Cardiac septum (tissue), 1 donor: ENCODE measurements at places on chromosomes 2 and 18.

DNA sequence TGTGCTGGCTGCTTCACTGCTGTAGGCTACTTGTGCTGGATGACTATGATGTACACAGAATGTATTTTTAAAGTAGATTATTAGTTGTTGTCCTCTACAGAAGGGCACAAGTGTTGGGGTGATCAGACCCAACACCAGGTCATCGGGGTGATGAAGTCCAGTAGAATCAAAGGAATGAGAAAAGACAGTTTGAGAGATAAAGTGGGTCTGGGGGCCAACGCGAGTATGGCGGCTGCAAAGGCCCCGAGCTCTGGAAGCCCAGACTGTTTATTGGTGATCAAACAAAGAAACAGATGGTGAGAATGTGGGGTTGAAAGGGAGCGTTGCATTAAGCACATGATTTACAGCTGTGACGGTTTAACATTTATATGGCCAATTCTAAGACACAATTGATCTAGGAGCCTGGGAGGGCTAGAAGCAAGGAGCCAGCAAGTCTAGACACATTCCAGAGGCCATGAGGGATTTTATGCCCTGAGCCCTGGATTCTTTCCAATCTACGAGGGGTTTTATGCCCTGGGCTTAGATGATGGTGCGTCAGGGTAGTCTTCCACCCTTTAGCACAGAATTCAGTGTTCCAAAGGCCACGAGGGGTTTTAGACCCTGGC, 153.5 kb downstream of the AGPS start:
- no peak for DNase-seq

GRCh38 chr18:8705961-8706790, 820 bp downstream of the MTCL1 start:
- DNase-seq, result no peak

DNA sequence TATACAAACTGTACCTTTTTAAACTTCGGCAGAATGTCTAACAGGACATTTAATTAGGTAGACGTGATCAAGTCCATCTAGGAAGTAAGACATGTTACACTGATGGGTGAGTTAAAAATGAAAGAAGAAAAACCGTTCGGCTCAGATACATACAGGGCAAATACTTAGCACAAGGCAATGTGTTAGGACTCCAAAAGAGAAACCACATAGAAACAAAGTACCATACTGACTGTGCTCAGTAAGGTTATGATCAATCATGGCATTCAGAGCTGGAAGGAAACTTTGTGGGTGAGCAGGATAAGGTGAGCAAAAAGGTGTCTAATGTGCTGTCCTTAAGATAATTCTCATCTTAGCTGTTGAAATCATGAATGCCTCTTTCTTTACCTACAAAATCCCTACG, 211.9 kb downstream of the STK39 start:
- DNase-seq, result no peak

GRCh38 chr2:22855761-22856184, 529.2 kb upstream of the KLHL29 start:
- DNase-seq, result no peak

GRCh38 chr2:105546628-105546974, 147.8 kb upstream of the FHL2 start:
- DNase-seq, result no peak

DNA sequence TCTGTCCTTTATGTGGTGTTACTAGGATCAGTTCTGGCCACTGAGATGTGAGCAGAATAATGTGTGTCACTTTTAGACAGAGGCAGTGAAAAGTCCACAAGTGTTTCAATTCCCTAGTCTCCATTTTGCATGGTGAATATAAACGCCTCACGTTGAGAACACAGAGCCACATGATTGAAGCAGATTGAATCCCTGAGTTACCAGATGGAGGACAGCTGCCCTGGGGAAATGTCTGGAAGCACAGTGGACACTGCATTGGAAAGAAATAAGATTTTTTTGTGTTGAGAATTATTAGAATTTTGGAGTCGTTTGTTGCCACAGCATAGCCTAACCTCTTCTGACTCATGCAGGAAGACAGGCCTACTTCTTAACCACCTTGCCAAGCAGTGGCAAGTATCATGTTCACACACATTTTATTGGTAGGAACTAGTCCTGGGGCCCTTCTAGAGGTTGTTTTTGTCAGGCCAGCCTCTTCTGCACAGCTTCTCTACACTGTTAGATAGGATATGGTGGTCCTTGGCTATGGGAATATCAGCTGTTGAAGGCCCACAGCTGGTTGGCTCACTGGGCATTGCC, 188.6 kb downstream of the TMEM182 start:
- no peak for DNase-seq

DNA sequence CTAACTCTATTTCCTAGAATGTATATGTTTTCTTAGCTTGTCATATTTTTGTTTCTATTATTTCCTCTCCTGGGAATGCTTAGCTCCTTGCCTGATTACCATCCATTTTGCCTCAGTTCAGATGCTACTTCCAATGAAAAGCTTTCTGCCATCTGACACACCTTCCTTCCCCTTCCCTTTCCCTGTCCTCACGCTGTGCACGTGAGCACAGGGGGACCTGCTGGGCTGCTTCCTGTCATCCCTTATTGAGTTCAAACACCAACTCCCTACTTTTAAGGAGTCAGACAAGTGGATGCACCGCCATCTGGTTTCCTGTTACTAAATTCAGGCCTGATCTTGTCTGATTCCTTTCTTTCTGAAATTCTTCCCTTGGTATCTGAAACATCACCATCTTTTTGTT, 2.4 kb upstream of the INO80C start:
- no peak for DNase-seq

DNA sequence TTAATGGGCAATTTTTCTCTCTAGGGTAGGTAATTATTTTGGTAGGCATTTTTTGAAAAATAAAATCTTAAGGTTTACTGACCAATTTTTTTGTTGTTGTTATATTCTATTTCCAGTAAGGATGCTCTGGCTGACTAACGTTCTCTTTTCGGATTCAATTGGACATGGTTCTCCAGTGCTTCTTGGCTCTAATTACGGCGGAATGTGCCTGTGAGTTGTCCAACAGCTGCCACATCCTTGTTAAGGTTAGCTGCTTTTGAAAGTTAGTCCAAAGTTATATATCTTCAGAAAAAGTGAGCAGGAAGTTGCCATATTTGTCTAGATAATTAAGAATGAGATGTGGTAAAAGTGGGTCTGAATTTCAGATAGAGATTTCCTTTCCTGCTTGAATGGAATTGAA, 45.8 kb upstream of the SMIM21 start:
- DNase-seq, result no peak

- DNase-seq, result peak; percentile 62
Observed at GRCh38 chr2:120632796-120633646, 102.6 kb upstream of the GLI2 start.

DNA sequence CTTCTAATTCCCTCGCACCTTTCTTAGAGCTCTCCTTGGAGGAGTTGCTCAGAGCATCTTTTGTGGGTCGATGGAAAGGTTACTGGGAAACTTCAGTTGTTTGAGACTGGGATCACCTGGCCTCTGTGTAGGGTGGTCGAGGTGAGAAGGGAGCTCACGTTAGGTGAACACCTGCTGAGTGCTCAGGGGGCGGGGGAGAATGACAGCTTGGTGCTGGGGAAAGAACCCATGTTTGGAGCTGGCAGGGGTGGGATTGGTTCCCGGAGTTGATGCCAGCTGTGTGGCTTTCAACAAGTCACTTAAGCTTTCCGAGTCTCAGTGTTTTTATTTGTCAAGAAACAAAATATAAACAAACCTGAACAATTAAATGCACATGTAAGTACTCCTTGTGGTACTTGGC, 122.3 kb downstream of the GLI2 start:
- DNase-seq, result peak; percentile 68

DNA sequence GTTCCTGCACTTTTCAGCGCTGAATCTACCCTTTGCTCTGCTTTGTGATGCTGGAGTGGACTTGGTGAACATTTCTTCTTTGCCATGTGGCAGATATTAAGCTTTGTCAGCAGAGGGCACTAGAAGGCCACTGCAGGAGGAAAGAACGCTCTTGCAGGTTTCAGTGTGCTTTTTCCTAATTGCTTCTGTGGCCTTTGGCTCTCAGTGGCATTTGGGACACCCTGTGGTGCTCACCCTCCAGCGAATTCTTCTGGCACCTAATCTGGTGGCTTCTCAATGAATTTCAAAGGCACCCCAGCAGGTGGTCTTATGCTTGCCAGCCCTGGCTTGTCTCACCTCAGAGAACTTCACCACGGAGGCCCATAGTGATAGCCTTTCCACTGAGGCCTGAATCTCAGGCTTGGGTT, 146.7 kb downstream of the MYO3B start:
- DNase-seq, result no peak

DNA sequence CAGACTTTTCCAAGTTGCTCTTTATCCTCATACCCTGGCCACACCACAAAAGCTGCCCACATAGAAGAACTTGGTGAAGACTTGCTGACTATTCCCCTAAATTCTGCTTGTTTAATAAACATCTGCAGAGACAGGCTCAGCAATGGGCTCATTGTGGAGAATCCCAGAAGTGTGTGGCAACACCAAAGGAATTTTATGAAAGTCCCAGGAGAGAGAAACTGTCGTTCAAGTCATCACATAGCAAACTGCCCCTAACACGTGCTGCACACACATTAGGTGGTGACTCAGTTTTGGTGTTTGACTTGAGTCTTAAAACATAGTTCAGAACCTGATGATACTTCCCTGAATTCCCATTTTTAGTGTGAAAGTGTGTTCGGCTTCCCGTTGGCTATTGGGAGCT, 38.6 kb downstream of the CYP1B1 start:
- no peak for DNase-seq

- no peak for DNase-seq
Observed at GRCh38 chr2:138931284-138932256, 151.4 kb upstream of the NXPH2 start.

- DNase-seq, result no peak
Observed at GRCh38 chr2:26344581-26345282, 1.2 kb upstream of the SELENOI start.

DNA sequence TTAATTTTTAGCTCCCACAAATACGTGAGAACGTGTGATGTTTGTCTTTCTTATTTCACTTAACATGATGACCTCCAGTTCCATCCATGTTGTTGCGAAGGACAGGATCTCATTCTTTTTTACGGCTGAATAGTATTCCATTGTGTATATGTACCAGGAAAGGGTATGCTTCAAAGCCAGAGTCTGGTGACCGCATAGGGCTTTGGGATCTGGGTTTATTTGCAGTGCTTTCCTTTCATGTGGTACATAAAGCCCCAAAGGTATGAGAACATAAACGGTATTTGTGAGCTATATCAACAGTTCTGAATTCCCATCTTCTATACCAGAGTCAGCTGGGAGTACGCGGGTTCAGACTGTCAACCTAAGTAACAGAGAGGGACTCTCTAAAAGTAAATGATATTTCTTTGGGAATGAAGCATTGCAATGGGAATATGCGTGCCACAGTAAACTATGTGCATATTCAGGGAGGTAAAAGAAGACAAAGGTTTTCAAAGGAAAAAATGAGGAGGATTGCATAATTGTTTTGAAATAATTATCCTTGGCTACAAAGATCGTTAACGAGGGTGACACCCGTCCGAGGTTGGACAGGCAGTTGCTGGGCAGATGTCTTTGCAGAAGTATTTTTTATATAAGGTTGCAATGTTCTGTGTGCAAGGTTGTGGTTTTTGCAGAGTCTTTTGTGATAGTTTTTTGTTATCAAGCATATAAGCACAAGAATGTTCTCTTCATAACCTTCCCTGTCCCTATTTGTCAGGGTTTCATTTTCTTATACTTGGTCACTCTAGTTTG, 24.4 kb downstream of the CRYGD start:
- DNase-seq, result no peak
